ENCODE measurements at places on chromosomes 11 and 22. TPM values are rescaled to one million over a fixed set of nuclear protein-coding genes. Genes with fewer than 3 reads are reported as not detected.

DNA sequence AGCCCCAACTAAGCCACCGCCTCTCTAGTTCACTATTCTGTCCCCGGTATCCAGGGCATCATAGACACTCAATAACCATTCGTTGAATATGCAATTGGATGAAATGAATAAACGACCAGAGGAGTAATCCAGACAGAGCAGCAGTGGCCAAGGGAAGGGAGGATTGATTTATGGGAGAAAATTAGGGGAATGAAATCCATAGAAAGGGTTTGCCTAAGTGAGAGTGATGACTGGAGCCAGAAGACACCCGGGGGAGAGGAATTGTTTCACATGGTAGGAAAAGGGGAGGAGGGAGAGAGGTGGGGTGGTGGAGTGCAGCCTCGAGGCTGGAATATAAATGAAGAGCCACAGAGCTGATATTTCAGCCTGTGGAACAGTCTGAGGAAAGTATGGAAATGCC lies 168.2 kb downstream of the COMMD9 start:
- DNase-seq, result no peak

Gene OR10S1
- not detected for total RNA-seq

GRCh38 chr22:23068096-23068831 lies 2.1 kb upstream of the GNAZ start:
- no peak for DNase-seq

DNA sequence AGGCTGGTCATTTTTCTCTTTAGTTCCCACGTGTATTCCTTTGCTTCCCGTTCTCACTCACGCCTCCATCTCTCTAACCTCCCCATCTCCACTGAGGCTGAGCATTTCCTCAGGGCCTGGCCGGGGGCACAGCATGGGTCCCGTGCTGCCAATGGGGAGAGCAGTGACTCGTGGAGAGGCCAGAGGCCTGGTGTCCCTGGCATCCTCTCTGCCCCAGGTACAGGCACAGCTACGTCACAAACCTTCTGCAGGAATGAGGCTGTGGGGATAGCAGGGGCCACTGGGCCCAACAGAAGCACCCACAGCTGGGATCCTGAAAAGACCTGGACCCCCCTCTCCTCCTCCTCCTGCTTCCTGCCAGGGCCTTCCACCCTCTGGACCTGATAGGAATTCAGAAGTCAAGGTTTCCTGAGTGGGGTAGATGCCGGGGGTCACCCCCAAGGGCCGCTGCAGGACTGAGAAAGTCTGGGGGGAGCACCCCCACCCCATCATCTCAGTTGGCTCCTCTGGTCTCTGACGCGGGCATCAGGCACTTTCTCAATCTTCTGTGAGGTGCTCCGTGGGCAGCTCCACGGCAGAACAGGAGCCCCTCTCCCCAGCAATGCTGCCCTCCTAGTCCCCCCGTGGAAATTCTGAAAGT lies 11.8 kb downstream of the PNPLA5 start:
- no peak for DNase-seq

- DNase-seq, result no peak
These were observed 13.0 kb upstream of the BID start for GRCh38 chr22:17787241-17787640.

DNA sequence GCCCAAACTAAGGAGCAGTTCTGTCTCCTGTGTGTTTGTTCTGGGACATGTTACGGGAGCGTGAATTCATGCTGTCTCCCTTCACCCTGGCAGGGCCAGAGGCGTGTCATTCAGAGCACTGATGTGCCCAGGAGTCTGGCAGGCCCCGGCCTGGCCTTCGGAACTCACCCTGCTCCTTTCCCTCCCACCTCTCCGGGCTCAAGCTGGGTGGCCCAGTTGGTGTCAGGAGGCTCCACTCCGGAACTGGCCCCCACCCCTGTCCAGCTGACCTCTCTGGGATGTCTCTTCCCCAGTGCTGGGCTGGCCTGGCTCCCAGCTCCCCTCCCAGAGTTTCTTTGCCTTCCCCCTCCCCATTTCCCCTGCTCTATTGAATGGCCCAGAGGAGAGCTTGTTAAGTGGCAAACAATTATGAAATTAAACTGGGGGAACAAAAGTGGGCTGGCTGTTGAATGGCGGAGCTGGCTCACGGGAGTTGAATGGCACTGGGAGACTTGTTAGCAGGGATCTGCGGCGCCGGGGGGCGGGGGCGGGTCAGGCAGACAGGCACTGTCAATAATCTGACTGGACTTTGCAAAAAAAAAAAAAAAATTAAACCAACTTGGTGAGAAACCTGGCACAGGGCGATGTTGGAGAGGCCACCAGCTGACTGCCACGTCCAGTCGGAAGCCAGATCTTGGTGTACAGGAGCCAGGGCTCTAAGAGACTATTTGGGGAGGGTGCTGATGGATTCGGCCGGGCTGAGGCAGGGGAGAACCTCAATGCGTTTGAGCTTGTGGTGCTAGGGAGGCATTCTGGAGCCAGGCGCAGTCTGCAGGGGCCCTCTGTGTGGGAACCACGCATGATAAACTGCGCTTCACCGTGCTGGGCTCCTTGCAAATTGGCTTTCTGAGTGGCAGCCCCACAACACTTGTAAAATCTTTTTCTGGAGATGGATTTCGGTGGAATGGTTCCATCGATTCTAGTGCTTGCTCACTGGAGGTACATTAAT lies 1.3 kb downstream of the MPPED1 start:
- DNase-seq, result no peak

GRCh38 chr11:11589437-11589836 lies 32.4 kb downstream of the GALNT18 start:
- DNase-seq, result no peak

GRCh38 chr11:27496461-27496860 lies 10.1 kb downstream of the LIN7C start:
- DNase-seq, result peak; percentile 49

Gene C22orf23
- 0.28 TPM for total RNA-seq

Gene CFAP300
- 0.90 TPM for total RNA-seq

DNA sequence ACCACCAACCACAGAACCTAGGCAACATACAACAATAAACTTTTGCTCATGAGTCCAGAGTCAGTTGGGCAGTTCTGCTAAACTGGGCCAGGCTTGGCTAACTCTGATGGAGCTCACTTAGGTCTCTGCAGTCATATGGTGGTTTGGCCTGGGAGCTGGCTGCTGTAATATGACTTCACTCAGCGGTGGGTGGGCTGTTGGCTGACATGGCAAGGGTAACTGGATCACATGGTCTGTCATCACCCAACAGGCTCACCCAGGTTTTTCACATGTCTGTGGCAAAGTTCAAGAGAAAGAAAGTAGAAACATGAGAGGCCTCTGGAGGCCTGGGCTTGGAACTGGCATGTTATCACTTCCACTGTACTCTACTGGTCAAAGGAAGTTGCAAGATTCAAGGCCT lies 43.2 kb upstream of the CLMP start:
- peak; percentile 61 for DNase-seq

DNA sequence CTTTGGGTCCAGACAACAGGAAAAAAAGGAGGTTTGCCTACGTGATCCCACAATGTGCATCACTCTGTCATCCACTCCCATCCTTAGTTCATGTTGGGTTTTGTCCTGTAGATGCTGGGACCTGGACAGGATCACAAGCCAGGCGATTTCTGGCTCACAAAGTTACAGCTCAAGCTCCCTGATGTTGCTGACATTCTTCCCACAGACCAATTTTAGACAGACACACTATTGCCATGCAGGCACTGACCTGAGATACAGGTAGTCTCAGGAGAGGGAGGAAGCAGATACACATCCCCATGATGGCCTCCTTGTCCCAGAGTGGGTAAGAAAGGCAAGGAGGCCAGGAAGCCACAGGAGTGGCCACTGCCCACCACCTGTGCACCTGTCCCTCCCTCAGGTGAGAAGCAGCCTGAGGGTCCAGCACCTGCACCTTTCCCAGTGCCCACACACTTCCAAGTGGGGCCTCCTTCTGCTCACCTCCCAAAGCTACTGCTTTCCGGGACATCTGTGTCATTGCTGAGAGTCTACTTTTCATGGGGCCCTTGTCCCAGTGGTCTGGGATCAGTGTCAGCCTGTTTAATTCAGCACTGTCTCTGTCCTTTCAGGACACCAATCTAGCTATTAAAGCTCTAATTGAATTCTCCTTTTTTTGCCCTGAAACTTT lies 52.0 kb upstream of the TOP3B start:
- DNase-seq, result no peak

Gene IRAG1
- total RNA-seq, result 21.1 TPM

Gene PRDM11
- total RNA-seq, result 2.2 TPM

Gene HBD
- total RNA-seq, result 6.3 TPM

Gene GSC2
- not detected for total RNA-seq

GRCh38 chr11:93729129-93729616 lies 12.1 kb downstream of the TAF1D start:
- no peak for DNase-seq

- no peak for DNase-seq
These were observed 15.9 kb downstream of the KCNQ1 start for GRCh38 chr11:2460540-2461252.

GRCh38 chr22:40182231-40182835 lies 4.6 kb downstream of the TNRC6B start:
- DNase-seq, result no peak

DNA sequence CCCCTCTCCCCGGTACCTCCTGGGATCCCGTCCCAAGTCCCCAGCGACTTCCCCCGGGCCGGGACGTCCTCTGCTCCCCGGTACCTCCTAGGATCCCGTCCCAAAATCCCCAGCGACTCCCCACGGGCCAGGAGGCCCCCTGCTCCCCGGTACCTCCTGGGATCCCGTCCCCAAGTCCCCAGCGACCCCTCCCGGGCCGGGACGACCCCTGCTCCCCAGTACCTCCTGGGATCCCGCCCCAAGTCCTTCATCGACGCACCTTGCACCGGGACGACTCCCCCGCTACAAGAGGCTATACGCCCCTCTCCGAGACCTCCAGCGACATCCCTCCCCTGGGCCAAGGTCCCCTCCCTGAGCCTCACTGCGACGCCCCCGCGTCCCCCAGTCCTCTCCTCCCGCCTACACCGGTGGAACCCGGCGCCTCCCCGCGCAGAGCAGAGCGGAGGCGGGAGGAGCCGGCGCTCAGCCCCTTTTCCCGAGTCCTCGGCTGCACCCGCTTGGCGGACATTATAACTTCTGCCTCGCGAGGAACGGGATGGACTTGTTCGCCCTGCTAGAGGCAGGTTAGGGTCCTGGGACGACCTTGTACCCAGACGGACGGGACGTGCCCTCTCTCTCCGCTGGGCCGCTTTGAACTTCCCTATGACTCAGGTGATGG lies 912 bp downstream of the KREMEN1 start:
- DNase-seq, result no peak

Gene TBX10
- total RNA-seq, result not detected

DNA sequence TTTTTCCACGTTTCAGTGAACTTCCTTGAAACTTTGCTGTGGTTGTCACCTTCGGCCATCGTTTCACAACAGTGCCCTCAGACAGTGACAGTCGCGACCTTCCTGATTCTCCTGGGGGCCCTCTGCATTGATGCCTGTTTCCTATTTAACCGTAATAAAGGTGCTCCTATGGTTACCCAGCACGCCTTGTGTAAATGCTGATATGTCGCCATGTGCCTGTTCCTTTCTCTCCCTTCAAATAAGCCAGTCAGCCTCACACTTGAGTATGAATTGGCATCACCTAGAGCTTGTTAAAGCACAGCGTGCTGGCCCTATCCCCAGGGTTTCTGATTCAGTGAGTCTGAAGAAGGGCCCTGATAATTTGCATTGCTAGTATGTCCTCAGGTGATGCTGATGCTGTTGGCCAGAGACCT lies 104.8 kb downstream of the MICAL2 start:
- DNase-seq, result no peak

DNA sequence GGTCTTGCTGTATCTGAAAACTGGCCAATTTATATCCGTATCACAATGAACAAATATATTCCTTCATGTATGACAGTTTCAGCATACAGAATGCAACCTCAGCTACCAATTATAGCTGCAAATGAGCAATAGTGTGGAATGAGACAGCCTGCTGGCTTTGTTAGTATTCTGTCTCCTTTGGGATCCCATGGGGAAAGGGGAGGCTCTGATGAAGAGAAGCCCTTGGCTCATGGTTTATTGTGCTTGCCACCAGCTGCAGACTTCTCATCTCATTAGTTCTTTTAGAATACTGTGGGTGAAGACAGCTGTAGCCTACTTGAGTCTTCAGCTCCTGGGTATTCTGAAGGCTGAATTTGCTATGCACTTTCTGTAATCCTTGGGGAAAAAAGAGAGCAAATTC lies 42.4 kb downstream of the PITPNB start:
- peak; percentile 27 for DNase-seq

DNA sequence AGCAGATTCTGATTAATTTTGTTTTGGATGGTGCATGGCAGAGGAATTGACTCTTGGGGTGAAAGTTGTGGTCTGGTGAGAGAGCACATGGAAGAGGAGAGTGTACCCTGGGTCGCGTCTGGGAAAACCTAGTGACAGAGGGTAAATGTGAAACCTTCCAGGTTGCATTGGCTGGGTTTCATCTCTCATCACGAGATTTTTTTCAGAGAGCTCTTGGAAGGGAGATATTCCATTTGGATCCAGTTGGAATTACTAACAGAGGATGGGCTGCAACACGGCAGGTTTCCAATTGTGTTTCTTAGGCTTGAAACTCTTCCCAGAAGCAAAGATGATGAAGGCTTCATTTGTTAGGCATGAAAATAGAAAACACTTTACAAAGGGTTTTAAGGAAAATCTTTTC lies 109.7 kb upstream of the MTMR2 start:
- DNase-seq, result no peak

Gene OR51A4
- not detected for total RNA-seq

Gene C11orf87
- under 0.01 TPM for total RNA-seq

DNA sequence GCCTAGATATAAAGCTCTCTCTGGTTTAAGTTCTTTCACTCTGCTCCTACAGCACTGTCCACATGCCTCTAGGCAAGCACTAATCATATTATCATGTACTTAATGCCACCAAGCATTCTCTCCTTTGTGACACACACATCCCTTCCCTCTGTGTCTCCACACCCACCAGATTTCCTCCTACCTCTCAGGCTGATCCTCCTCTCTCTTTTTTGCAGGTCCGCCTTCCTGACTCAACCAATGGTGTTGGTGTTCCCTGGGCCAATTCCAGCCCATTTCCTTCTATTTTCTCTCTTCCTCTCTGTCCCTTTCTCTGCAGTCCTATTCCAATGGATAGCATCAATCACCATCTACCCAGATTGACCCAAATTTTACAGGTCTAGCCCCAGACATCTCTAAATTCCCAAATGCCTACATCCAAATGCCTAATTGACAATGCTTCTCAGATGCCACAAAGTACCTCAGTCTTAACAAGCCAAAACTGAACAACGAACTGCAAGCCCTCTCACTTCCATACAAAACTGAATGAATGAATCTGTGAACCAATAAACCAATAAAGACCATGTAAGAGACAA lies 504 bp upstream of the ZNF215 start:
- DNase-seq, result peak; percentile 16

Gene RIC8A
- 129 TPM for total RNA-seq

DNA sequence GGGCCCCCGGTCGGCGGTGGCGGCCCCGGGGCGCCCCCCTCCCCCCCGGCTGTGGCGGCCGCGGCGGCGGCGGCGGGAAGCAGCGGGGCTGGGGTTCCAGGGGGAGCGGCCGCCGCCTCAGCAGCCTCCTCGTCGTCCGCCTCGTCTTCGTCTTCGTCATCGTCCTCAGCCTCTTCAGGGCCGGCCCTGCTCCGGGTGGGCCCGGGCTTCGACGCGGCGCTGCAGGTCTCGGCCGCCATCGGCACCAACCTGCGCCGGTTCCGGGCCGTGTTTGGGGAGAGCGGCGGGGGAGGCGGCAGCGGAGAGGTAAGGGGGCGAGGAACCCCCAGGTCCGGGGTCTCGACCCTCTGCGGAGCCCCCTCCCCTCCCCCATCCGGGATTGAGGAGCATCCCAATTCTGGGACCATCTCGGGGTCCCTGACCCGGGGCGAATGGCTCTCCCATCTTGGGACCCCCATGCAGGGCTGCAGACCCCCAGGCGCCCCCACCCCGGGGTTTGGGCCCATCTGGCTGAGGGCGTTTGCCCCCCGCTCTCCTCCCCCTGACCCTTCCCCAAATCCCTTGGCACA lies 431 bp downstream of the KMT2A start:
- peak; percentile 21 for DNase-seq

Gene PIWIL4
- 0.56 TPM for total RNA-seq

Gene P4HA3
- total RNA-seq, result 2.9 TPM

Measured in IMR-90 (cell line).